Mesenteric fat pad (tissue), 1 donor: ENCODE measurements at places on chromosomes 2 and 18. TPM values are rescaled to one million over a fixed set of nuclear protein-coding genes. Genes with fewer than 3 reads are reported as not detected.

Gene GLI2
- total RNA-seq: 4.1 TPM

GRCh38 chr2:162403884-162404283 lies 60.0 kb downstream of the GCA start:
- no peak for DNase-seq

DNA sequence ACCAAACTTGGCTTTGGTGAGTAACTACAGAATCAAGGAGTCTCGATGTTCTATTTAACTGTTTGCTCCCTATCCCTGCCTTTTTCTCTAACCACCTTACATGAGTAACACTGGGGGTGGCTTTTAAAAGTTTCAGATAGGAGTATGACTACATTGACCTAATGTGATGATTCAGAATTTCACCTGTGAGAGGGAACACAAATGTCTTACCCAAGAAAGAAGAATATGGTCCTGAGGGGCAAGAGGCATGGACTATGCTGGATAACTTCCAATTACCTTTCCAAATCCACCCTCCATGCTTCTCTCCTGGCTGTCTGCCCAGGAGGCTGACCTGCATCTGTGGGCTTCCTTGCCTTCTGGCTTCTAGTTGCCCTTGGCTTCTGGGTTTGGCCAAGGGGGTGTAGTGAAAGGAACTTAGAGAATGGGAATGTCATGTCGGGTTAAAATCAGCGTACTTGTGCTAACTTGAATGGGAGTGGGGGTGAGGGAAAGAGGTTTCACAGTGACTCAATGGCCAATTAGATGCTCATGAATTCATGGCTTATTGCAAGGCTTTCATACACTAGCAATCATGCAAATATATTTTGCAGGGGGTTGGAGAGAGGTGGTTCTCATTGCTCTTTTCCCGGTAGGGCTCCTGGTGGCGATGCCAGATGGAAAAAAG lies 5.3 kb upstream of the IL36G start:
- DNase-seq: no peak

DNA sequence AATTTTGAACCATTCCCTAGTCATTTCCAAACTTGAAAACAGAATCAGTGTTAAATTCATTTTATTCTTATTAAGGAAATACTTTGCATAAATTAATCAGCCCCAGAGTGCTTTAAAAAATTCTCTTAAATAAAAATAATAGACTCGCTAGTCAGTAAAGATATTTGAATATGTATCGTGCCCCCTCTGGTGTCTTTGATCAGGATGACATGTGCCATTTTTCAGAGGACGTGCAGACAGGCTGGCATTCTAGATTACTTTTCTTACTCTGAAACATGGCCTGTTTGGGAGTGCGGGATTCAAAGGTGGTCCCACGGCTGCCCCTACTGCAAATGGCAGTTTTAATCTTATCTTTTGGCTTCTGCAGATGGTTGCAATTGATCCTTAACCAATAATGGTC lies 5.5 kb upstream of the MROH2A start:
- DNase-seq: no peak

GRCh38 chr2:213932-214693 lies 49.7 kb downstream of the SH3YL1 start:
- no peak for DNase-seq
